ENCODE measurements at places on chromosomes 4 and X.

DNA sequence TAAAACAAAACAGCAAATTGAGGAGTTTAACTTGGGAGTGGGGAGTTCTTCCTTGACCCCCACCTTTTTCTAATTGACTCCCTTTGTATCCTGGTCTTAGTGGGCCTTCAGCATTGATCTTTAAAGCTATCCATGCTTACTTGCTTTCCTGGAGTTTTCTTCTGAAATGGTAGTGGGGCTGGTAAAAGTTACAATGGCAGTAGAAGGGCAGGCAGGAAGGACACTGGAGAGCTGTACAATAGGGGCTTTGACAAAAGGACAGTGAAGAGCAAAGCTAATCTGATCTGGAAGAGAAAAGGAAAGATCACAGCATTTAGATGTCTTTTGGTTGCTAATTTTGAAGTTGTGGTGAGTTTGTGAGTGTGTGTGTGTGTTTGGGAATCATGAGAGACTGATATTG, 111.5 kb downstream of the MID1 start:
- DNase-seq = no peak

DNA sequence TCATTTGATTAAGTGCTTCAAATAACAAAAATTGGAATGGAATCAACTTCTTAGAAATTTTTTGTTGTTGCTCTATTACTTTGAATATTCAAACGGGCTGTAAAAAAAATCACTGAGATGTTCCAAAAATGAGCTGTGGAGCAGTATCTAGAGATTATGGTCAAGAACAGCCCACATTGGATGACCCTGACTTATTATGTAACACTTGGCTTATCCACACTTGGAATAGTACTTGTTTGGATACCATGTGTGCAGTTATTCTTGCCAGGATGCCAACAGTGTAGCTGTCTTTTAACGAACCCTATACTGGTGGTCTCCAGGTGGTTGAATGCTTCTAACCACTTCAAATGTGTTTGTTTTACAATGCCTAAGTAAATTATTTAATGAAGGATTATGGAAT, 64.9 kb upstream of the CAMK2D start:
- DNase-seq = no peak

- no peak for DNase-seq
These were observed 207.0 kb downstream of the NSUN7 start for GRCh38 chr4:40956721-40957255.

GRCh38 chrX:9222299-9222698, 188.4 kb upstream of the FAM9B start:
- no peak for DNase-seq

DNA sequence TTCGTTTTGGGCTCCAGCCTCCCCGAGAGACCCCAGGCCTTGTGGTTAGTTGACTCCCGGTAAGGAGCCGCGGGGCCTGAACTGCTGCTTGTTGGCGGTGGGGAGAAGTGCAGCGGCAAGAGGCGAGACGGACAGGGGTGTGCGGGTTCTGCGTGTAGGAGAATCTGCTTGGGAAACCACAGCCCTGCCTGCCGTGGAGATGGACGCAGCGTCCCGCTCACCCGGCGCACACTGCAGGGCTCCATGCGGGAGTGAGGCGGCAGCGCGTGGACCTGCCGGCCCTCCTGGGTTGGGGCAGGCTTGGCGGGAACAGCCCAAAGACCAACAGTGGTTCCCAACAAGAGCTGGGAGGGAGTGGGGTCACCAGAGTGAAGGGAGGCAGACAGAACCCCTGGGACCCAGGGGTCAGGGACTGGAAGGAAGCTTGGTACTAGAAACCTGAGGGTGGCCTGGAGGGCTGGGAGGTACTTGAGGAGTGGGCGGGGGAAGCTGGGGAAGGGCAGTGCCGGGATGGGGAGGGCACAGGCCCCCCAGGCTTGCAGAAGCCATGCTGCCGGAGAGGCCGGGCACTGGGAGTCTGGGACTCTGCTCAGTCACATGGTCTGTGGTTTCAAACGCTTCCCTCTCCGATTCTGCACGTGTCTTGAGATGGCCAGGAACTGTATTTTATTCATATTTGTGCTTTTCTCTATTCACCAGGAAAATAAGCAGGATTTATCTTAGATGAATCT, 70.8 kb downstream of the RGS12 start:
- DNase-seq = no peak

DNA sequence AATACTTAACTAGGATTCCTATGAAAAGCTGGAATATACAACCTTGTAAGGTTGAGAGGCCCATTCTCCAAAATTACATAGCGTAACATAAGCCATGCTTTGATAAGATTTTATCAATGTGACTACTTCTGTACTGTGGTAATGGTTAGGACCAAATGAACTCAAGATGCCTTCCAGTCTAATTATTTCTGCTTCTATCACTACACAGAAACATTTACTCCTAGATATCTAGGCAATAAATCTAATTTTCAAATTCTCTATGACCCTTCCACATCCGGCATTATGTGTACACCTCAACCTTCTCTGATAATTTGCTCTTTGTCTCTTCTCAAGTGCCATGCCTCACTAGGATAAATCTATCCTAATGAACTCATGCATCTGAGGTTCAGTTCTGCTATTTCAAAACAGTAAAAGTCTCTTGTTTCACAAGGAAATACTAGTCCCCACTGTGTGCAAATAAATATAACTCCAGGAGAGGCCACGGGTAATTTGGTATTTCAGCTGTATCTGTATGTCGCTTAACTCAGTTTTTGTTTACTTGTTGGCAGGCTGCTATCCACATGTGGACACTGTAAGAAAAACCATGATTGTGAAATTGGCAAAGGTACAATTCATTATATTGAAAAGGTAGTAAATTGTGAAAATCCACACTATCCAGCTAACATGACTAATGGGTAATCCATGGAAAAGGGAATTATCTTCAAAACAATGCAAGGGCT, 93.3 kb downstream of the PRDM5 start:
- DNase-seq = no peak

GRCh38 chr4:139629436-139630125, 36.0 kb upstream of the MGST2 start:
- no peak for DNase-seq

DNA sequence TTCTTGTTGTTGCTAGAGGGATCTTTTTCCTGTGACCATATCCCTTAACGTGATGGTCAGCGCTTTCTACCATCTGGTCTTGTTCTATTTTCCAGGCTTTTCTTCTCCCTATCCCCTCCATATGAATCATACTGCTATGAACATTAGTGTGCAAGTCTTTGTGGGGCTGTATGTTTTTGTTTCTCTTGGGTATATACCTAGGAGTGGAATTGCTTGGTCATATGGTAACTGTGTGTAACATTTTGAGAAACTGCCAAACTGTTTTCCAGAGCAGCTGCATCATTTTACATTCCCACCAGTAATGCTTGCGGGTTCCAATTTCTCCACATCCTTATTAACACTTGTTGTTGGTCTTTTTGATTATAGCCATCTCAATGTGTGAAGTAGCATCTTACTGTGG, 121.4 kb downstream of the SPRY1 start:
- DNase-seq = no peak

DNA sequence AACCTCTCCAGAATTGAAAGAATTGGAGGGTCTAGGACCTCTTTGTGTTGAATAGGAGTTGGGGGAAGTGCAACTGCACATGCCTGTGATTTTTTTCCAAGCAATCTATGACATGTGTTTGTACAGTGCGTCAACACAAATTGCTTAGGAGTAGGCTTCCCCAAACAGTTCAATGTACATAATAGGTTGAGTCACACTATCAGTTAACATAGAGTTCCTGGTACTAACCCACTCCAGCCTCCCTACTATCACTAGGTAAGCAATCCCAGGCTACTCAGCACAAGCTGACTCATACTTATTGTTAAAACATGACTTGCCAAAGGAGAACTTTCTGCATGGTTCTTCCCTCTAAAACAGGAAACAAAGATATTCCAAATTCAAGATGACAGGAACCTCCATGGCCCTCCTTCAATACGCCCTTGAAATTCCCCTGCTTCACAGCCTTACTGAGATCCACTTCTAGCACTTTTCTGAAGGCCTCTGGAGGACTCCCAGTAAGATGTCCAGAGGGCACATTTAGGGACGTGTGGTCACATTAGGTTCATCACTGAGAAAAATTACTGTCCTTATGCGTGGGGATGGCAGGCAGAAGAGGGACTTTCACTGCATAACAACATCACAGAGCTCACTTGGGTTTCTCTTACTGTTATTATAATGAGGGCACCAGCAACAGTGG, 8.4 kb upstream of the VSIG1 start:
- DNase-seq = no peak

GRCh38 chr4:31290836-31291235, 570.7 kb downstream of the PCDH7 start:
- no peak for DNase-seq

- DNase-seq = no peak
These were observed 2.7 kb upstream of the RTL3 start for GRCh38 chrX:78661836-78662235.

DNA sequence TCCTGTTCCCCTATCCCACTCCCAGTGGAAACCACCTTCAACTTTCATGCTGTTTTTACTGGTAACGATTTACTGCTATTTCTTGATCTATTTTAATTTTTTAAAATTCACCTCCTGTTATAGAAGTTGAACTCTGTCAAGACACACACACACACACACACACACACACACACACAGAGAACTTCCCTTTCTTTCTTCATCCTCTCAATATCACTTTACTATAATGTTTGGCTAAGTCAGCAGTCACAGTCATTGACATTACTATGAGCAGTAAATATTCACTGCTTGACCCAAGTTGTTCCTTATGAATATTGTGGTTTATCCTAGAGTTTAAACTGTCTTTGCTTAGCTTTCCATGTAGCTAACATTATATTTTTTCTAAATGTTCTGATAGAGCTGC, 24.0 kb upstream of the SGMS2 start:
- no peak for DNase-seq

DNA sequence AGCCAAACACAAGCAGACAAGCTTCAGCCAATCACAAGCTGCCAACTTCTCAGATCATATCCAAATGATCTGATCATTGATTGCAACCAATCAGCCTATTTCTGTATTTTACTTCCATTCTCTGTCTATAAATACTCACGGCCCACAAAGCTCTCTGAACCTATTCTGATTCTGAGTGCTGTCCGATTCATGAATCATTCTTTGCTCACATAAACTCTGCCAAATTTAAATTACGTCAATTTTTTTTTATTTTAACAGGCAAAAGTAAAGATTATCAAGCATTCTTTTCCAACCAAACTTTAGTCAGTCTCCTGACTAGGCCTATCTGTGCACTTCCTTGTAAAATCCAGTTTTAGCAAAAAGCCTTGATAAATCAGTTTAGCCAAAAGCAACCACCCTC, 1.8 kb upstream of the TCEANC start:
- DNase-seq = no peak

GRCh38 chr4:56410247-56411062, 23.2 kb upstream of the AASDH start:
- DNase-seq = no peak

Data from CD4-positive, alpha-beta T cell treated with Interleukin-2 at 100 ng/mL for 4 hours (primary cell).